ENCODE measurements at places on chromosomes 1 and 21.

GRCh38 chr1:165342587-165342986 lies 13.9 kb downstream of the LMX1A start:
- DNase-seq = no peak

- no peak for DNase-seq
Observed at GRCh38 chr1:106276871-106277270, 779.6 kb upstream of the PRMT6 start.

DNA sequence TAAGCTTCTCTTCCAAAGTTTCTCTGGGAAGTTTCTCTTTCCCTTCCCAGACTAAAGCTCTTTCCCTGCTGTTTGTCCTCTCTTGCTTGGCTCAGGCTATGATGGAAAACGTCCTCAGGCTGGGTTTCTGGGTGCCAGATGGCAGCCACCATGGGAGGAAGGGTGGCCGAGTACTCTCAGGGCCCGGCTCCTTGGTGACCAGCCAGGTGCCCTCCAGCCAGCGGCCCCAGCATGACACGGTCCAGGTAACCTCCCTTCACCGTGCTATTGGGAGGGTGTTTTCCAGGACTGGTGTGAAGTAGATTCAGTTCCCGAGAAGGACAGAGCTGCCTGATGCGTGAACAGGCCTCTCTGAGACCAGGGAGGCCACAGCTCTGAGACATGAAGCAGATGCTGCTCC lies 60.3 kb downstream of the KIF26B start:
- no peak for DNase-seq

DNA sequence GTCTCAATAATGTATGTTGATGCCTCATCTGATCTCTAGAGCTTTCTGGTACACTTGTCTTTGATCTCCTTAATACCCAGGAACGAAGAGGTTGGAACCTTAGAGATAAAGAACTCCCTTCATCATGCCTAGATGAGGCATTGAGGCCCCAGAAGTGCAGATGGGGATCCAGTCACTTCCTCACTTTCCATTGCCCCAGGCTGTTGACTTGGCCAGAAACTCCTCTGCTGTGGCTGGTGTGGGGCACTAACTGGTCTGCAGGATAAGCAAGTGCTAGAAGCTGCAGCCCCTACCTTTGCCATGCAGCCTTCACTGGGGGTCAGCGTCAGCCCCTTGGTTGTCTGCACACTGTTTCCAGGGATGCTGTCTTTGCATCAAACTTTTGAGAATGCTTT lies 49.9 kb downstream of the STUM start:
- no peak for DNase-seq

DNA sequence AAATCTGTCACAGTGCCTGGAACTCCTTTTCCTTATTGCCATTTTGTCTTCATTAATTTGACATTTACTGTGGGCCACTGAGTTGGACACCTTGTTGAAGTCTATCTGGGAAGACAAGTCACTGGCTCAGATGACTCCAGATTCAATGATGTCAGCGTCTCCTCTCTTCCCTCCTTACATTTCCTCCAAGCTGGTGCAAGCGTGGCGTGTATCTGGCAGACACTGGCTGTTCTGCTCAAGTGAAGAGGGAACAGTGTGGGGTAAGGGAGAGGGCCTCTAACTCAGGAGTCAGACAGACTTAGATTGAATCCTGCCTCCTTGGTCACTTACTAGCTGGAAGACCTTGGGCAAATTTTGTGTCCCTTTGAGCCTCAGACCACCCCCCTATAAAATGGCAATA lies 8.7 kb upstream of the ZNF691 start:
- DNase-seq = no peak

DNA sequence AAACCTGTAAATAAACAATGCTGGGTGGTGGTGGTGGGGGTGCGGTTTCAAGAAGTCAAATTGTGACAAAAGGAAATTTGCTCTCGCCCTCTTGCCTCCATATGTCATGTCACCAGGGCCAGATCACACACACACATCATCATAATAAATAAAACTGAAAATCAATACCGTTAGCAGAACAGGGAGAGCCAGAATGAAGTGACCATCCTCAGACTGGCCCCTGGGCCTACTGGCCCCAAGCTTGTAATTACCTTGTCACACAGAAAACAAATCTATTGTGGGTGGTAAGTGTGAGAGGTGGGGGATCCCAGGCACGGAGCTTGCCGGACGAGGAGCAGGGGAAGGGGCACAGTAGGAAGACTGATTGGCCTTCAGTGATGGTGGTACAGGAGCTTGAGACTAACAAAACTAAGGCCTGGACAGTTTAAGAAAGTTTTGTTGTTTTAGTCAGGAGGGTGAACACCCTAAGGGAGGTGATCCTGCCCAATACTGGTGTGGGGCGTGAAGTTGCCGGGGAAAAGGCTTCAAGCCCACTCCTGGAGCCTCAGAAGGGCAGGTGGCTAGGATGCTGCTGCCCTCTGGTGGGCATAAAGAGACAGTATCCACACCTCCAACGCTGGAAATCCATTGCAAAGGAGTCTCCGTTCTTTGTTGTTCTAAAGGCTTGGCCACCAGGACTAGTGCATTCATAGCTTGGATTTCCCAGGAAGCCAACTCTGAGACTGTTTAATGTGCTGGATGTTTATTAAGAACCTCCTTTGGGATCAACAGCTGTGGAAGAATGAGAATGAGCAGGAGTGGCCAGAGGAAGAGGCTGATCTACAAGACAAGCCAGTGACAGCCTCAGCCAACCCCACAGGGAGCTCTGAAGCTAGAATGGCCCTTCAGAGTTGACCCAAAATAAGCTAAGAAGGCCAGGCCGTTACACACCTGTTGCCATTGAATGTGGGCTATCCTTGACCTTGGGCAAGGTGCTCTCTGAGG lies 8.1 kb upstream of the C1orf216 start:
- DNase-seq = peak; percentile 28

DNA sequence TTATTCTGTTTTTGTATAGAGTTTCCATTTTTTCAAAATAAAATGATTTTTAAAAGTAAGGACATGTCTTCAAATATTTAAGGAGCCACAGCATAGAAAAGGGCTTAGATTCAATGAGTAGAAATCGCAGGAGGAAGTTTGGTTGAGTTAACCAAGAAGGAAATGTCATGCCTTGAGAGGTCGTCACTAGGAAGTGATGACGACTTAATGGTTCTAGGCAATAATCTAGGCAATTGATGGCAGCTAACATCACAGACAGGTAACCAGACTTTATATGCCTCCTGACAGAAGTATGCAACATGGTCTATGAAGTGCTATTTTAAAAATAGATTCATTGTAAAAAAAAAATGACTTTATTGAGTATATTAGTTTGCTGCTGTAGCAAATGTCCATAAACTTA lies 32.1 kb upstream of the TP53BP2 start:
- no peak for DNase-seq

DNA sequence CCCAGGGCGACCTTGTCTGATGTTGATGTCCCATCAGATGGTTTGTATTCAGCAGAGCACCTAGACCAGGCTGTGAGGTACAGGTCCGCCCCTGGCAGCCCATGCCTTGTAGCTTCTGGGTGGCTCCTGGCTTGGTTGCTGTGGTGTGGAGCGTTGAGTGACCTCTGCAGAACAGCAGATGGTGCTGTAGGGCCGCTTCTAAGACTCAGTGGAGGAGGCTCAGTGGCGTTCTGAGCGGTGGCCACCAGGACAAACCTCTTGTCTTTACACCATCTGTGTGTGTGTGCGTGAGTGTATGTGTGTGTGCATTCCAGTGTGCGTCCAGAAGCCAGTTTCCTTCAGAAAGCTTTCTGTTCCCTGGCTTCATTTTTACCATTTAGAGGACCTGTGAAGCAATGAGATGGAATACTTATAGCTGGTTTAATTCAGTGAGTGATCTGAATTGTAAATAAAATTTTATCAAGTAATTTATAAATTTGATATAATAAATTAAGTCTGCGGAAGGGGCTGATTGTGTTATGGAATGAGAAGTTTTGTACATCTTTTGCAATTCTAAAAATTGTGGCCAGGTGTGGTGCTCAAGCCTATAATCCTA lies 66.1 kb downstream of the ADARB1 start:
- DNase-seq = peak; percentile 40

DNA sequence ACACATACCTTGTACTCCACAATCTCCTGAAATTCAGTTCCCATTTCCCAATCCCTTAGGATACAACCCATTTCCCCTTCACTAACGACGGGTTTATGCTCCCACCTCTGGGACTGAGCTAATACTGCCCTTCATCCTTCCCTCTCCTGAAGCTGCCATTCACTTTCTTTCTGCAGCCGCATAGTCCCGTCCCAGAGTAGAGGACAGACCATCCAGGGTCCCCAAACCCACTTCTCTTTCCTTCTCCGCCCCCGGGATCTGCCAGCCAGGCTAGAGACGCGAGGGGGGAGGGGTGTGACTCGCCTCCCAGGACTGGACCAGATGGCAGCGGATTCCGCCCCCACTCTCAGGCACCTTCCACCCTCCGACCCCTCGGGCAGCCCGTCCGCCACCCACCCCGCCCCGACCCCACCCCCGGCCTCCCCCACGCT lies 679 bp downstream of the ABL2 start:
- DNase-seq = peak; percentile 10

- no peak for DNase-seq
Observed at GRCh38 chr1:115862403-115862802, 21.5 kb upstream of the NHLH2 start.

DNA sequence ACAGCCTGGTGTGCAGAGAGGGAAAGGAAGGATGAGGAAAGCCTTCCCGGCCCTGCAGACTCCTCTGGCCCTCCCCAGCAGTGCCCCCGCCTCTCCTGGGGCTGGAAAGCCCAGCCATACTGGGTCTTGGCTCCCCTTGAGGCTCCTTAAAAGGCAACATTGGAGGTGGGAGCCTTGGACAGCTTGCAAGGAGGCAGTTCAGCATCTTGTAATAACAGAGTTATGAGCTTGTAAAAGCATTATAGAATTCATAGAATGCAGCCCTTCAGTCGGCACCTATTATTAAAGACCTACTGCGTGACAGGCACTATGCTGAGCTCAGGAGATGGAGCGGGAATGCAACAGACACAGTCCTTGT lies 4.2 kb downstream of the TINAGL1 start:
- no peak for DNase-seq

DNA sequence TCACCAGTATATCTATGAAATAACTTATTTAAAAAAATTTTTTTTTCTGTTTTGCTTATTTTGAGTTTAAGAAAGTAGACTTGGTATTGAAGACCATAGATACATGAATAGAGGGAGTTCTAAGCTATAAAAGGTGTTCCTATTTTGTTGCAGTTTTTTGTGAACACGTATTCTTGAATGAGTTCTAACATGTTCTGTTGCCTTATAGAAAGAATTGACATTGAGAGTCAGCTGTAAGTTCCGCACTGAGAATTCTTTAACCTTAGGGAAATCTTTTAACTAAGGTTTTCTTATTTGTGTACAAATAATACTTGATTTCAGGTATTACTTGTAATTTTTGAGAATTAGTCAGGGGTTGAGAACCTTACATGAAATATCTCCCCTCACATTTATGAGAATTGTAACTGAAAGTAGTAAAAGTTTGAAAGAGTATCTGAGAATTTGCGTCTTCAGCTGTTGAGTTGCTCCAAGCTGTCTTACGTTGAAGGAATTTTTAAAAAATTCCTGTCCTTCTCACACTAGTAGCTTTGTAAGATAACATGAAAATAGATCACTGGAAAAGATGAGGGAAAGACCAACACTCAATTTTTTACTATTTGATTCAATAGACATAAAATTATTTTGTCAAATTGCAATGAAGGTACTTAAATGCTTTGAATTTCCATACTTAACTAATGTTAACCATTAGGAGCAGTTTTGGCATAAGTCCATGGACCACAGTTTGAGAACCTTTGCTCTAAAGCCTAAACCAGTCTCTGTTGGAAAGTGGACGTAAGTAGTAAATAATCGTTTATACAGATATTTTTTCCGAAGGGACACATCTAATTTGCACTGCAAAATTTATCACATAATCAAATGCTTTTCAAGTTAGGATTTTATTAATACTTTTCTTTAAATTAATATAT lies 3.8 kb downstream of the DR1 start:
- DNase-seq = no peak

- no peak for DNase-seq
Observed at GRCh38 chr21:26194326-26194725, 23.8 kb upstream of the APP start.

DNA sequence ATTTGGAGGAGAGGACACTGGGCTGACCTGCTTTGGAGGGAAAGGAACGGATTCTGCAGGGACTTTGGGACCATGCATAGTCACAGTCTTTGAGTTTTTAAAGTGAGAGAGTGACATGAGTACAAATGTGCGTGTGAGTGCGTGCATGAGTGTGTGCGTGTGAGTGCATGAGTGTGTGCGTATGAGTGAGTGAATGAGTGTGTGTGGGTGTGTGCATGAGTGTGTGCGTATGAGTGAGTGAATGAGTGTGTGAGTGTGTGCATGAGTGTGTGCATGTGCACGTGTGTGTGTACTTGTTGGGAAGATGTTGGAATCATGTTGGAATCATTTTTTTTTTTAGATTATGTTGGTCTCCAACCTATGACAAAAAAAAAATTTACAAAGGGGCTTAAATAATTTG lies 70.5 kb downstream of the PAX7 start:
- DNase-seq = no peak

DNA sequence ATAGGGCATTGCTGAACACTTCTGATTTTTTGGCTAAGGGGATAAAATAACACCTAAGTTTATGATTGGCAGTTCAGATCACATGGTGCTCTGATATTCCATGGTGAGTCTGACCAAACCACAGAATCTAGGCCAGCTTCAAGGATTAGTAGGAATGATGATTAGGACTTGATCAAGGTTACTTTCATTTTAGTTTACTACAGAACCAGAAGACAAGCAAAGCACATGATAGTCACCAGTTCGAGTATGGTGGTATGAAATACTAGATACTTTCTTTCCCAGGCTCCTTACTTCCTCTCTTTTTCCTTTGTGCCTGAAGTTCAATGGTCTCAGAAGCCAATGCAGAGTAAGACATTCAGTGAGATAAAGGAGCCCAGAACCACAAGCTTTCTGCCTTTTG lies 26.6 kb downstream of the S100A10 start:
- no peak for DNase-seq

- DNase-seq = no peak
Observed at GRCh38 chr1:14855268-14855667, 256.8 kb downstream of the KAZN start.

GRCh38 chr1:28110555-28110954 lies 22.1 kb upstream of the EYA3 start:
- DNase-seq = no peak
